Fibroblast of the conjunctiva (primary cell): ENCODE measurements at places on chromosomes 11 and 22.

DNA sequence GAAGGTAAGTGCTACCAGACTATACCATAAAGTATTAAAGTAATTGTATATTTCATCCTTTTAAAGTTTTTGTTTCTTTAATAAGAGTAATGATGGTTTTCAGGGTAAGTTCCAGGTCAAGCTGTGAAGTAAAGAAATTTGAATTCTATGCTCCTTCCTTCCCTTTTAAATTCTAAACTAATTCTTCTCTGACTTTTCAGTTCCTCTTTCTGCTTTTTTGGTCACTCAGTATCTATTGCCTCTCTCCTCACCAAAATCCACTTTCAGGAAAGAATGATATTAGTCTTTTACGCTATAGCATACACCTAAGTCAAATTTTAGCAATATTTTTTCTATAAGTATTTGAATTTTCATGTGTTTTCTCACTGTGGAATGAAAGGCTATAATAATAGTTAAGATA lies 8.2 kb downstream of the MMP8 start:
- DNase-seq: no peak

DNA sequence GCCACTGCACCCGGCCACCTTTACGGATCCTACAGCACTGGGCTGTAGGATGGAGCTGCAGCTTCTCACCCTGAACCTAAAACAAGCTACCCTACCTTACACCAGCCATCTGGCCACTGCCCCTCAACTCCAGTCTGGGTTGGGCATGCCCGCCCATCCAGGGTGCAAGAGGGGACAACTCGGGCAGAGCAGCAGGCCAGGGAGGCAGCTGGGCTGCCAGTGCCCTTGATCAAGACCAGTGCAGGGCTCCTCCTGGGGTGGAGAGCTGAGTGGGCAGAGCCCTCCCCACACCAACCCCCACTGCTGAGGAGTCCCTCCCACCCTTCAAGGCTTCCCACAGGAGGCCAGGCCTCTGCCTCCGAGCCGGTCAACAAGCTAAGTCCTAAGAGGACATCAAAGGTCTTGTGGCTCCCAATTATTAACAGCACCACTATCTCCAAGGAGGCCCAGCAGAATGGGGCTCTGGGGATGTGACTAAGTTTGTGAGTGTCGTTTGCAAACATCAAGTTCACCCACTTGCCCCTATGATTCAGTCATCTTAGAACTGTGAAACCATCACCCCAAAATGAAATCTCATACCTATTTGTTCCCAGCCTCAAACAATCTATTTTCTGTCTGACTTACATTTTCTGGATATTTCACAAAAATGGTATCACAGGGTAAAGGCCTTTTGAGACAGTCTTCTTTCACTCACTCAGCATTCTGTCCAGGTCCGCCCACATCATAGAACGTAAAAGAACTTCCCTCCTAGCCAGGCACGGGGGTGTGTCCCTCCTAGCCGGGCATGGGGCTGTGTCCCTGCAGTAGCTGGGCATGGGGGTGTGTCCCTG lies 11.0 kb downstream of the GATD1 start:
- DNase-seq: no peak

DNA sequence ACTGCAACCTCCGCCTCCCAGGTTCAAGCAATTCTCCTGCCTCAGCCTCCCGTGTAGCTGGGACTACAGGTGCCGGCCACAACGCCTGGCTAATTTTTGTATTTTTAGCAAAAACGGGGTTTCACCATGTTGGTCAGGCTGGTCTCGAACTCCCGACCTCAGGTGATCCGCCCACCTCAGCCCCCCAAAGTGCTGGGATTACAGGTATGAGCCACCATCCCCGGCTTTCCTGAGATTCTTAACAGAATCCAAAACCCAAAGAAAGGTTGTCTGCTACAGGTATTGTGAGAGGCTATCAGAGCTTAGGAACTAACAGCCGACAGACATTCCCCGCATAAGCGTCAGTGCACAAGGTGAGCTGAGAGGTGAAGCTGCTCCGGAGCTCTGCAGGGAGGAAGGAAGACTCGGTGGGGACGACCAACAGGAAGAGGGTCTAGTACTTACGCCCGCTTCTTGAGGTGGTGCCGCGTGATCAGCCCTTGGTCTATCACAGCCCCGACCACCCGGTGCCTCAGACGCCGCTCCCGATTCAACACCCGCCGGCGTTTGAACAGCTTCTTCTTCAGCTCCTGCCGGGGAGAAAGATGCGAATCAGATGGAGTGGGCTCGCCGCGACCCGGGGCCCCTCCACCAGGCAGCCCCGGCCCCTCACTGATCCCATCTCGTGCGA lies 470 bp downstream of the C11orf98 start:
- no peak for DNase-seq

- DNase-seq: no peak
These were observed 4.2 kb downstream of the ARHGAP1 start for GRCh38 chr11:46696212-46696558.

- no peak for DNase-seq
These were observed 14.7 kb downstream of the KCNQ1OT1 start for GRCh38 chr11:2685051-2685450.

GRCh38 chr11:128763224-128763623 lies 69.4 kb downstream of the FLI1 start:
- no peak for DNase-seq

DNA sequence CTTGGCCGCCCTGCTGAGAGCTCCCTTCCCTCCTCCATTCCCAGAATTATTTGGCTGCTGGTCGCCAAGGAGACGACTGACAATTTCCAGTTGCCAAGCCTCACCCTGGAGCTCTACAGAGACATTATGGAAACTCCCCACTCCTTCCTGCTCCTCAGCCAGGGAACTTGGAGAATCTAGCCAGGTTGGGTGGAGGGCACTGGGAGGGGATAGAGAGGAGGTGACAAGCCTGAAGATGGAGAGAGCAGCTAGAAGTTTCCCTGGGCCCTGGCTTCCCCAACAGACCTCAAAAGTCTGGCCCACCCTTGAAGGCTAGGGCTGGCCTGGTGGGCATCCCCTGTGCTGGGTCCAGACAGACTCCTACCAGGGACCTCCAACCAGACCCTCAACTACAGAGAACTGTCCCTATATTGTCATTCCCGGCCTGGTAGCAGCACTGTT lies 6.7 kb upstream of the VSIG10L2 start:
- DNase-seq: no peak

GRCh38 chr11:15577519-15577918 lies 462.8 kb downstream of the INSC start:
- DNase-seq: no peak

GRCh38 chr11:19724765-19725164 lies 12.1 kb downstream of the NAV2 start:
- DNase-seq: no peak

DNA sequence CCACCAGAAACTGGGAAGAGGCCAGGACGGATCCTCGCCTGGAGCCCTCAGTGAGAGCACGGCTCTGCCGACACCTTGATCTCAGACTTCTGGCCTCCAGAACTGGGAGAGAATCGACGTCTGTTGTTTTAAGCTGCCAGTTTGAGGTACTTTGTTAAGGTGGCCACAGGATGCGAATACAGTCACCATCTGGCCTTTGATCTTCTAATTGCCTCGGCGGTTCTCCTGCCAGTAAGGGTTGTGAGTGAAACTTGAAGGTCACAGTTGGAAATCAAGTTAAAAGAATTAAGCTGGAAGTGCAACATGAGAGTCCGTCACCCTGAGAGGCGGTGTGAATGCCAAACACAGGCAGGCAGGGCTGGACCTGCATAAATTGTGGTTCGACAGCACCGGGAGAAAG lies 27.9 kb downstream of the PARVB start:
- no peak for DNase-seq

DNA sequence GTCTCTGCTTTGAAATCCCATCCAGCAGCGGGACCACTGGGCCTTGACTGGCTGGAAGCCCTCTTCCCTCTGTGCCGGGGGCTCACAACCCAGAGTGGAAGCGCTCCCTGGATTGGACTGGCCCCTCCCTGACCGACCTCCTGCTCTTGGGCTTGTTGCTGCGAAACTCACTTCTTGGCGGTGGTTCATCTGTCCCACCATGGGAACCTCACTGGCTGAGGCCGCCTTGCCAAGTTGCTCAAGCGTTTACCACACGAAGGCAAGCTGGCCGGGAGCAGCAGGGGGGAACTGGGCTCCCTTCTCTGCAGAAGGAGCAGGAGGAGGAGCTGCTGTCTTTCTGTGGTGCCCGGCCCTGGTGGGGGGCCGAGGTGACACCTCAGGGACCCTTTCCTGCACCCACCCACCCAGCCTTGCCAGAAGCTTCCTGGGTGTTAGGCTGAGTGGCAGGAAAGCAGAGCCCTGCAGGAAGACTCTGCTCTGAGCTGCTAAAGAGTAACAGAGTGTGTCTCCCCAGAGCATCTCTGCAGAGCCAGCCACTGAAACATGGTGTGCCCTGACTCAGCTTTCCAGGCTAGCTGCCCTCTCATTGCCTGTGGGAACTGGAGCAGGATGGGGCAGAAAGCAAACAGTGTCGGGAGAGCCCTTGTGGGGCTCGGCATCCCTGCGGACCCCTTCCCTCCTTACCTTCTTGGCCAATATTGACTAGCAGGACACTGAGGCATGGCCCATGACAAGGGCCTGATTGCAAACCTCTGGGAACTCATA lies 88.5 kb upstream of the ALX4 start:
- DNase-seq: no peak

DNA sequence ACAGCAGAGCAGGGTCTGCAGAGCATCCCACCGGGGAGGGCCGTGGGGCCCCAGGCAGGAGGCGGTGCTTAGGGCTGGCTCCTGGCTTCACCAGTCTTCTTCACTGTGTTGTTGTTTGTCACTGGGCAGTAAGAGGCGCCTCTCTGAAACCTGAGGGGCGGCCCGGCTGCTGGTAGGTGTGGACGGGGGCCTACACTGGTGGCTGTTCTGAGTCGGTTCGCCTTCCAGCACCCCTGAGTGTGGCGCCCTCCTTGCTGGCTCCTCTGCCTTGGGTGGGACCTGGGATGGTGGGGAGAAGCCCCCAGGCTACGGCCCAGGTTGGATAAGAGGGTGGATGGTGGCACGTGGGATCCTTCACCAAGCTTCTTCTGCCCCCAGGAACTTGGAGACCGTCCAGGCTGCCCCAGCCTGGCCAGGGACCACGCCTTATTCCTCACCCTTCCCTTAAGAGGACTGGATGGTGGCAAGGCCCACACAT lies 10.4 kb upstream of the GRAMD4 start:
- no peak for DNase-seq

DNA sequence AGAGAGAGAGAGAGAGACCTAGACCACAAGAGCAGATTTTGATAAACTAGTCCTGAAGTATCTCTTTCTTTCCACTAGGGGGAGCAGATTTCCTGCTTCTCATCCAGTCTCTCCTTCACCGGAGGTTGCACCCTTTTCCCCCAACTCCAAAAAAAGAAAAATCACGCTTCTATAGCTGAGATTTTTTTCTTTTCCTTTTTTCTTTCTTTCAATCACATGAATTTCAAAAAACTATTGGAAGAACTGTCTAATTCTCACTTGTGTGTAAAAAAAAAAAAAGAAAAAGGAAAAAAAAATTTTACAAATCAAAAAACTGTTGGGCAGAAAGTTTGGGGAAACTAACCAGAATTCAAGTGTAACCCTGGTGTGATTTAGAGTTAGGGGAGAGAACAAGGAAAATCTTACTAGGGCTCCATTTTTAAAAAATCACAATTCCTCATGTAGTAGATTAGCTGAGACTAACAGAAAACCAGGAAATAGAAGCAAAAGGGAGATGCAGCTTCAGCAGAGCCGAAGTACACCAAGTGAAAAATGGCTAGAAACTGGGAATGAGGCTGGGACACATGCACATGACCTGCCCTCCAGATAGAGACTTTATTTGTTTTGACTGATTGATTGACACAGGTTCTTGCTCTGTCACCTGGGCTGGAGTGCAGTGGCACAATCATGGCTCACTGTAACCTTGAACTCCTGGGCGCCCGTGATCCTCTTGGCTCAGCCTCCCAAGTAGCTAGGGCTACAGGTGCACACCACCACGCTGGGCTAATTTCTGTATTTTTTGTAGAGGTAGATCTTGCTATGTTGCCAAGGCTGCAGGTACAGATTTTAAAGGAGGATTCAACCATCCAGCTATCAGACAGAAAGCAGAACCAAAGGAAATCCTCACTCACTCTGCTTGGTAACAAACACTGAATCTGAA lies 27.1 kb downstream of the SDHD start:
- DNase-seq: peak; percentile 32

GRCh38 chr11:27213232-27213660 lies 149.8 kb downstream of the CCDC34 start:
- DNase-seq: peak; percentile 80
